ENCODE measurements at places on chromosomes 12 and 14.

- DNase-seq = no peak
Measured at GRCh38 chr14:65937079-65937959, 524.8 kb downstream of the FUT8 start.

GRCh38 chr12:90274407-90274806 lies 565.8 kb upstream of the ATP2B1 start:
- DNase-seq = no peak

GRCh38 chr12:103688376-103689063 lies 101.4 kb downstream of the STAB2 start:
- DNase-seq = no peak

- DNase-seq = no peak
Measured at GRCh38 chr12:57755454-57756372, 810 bp downstream of the MARCHF9 start.

DNA sequence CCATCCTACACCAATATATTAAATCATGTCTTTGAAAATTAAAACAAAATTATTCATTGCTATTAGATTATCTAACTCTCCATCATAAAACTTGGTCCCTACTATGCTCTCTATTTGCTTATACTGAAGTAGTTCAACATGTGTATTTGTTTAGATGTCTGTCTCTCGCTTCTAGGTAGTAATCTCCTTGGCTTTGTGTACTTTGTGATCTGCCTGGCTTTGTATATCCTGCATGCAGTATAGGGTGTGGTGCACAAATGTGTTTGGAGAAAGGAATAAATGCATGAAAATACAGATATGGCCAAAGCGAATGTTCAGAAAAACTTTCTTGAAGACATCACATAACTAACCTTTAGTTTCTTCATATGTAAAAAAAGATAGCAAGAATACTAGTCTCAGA lies 246.6 kb upstream of the LRFN5 start:
- no peak for DNase-seq

DNA sequence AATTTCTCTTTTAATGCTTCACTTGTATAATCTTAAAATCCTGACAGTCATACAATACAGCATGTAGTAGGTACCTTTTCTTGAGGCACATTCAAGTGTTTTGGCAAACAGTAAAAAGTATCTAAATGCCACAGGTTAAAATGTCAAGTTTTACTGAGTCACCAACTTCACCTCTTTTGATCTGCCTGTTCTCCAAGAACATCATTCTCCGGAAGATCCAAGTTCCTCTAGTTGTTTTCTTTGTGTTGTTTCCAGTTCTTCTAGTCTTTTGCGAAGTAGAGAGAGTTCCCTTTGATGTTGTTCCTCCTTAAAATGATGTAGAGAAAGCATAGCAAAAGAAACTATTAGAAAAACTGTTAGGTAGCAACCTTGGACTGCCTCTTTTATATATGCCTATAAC lies 151.1 kb downstream of the CEP83 start:
- no peak for DNase-seq

DNA sequence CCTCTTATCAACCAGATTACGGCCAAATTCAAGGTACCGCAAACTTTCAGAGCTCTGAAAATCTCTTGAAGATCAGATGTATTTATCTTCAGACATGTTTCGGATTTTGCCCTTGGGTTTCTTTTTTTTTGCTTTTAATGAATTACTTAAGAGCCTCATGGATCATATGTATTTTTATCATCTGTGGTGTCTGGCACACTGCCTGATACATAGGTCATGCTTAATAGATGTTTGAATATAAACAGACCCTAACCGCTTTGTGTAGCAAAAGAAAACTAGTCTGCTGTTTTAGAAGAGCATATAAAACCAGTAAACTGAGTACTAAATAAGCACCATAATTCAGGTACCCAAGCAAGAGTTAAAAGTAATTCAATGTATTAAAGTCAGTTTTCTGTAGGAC lies 20.1 kb upstream of the TBK1 start:
- DNase-seq = no peak

- DNase-seq = no peak
Measured at GRCh38 chr14:53946071-53946403, 10.6 kb downstream of the BMP4 start.

DNA sequence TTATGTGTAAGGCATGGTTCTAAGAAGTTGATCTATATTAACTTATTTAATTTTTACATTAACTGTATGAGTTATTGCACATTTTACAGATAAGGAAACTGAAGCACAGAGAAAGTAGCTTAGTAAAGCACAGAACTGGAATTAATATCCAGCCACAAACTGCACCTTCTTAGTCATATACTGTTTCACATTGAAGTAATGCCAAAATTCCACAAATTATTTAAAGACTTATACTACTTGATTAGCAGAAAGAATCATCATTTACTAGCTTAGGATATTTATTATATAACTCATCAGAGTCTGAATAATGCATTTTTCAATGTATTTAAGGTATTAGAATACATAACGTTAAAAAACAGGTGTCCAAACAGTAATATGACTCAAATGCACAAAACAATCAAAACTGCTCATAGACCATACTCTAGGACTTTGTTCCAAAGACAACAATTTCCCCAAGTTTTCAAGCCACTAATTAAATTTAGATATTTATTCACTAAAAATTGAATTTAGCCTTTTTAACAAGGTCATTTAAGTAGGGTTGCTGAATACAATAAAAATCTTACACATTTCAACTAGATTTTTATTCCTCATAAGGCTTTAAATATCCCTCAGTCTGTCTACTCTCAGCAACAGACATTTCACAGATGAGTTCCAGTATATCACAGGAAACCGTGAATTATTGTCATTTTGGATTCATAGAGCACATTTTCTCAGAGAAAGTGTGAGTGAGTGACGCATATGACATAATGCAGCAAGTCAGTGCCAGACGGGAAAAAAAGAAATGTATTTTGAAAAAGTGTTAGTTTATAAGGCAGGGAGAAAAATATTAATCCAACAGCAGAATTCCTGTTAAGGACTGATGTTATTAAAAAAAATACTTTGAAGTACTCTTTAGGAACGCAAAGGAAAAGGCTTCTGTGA lies 782.5 kb downstream of the TMTC2 start:
- DNase-seq = no peak
